ENCODE measurements at places on chromosomes 16 and 17. TPM values are rescaled to one million over a fixed set of nuclear protein-coding genes. Genes with fewer than 3 reads are reported as not detected.

Gene OTOP3
- not detected for total RNA-seq

Gene TERF2IP
- 34.3 TPM for total RNA-seq

Gene C16orf54
- not detected for total RNA-seq

Gene MEIOC
- not detected for total RNA-seq

Gene GOSR1
- total RNA-seq = 33.9 TPM

Gene KRTAP9-8
- not detected for total RNA-seq

Gene SPNS3
- 0.12 TPM for total RNA-seq

Gene DNAH9
- total RNA-seq = not detected

Gene TMEM235
- total RNA-seq = not detected

Gene B9D1
- 50.5 TPM for total RNA-seq

Gene FBXW10
- not detected for total RNA-seq

Gene KRT36
- total RNA-seq = not detected

Gene CIITA
- total RNA-seq = not detected

Gene CDH16
- not detected for total RNA-seq

Gene HOXB2
- 8.9 TPM for total RNA-seq

Gene ITGAD
- total RNA-seq = not detected

Gene ABI3
- 0.14 TPM for total RNA-seq

Gene FAM20A
- not detected for total RNA-seq

Gene ARL6IP1
- 64.1 TPM for total RNA-seq

Gene LRRC3C
- not detected for total RNA-seq

Gene PTGES3L
- not detected for total RNA-seq

Gene CLEC10A
- total RNA-seq = not detected

Gene RDM1
- total RNA-seq = 2.2 TPM

Gene EVPL
- 0.80 TPM for total RNA-seq

Gene ADAMTS18
- total RNA-seq = not detected

Gene UTS2R
- total RNA-seq = not detected

Gene DNAH17
- not detected for total RNA-seq

Gene KRT24
- total RNA-seq = not detected

Gene KRTAP4-6
- total RNA-seq = not detected

Gene CDH15
- total RNA-seq = 0.37 TPM

Gene OR3A3
- not detected for total RNA-seq

Gene NHERF2
- total RNA-seq = 20.5 TPM

Gene TOP2A
- total RNA-seq = 133 TPM

Gene NUDT7
- 6.0 TPM for total RNA-seq
